DMS53 (cell line): ENCODE measurements at places on chromosomes 13 and 19.
A peak's percentile ranks its signal among the peaks of the same experiment; 100 is the strongest.

DNA sequence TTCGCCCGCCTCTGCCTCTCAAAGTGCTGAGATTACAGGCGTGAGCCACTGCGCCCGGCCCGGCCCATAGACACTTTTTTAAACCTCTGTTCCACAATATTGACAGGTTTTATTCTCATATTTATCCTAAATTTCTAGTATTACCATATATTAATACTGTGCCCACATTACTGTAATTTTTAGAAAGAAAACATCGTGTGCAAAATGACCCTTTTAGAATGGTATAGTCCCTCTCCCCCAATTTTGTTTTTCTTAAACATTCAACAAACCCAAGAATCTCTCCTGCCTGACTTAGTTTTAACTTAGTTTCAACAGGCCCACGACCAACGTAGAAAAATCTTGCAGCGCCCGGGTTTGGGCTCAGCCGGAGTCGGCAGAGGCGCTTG is 9.1 kb downstream of the CDX2 start:
- DNase-seq = no peak

DNA sequence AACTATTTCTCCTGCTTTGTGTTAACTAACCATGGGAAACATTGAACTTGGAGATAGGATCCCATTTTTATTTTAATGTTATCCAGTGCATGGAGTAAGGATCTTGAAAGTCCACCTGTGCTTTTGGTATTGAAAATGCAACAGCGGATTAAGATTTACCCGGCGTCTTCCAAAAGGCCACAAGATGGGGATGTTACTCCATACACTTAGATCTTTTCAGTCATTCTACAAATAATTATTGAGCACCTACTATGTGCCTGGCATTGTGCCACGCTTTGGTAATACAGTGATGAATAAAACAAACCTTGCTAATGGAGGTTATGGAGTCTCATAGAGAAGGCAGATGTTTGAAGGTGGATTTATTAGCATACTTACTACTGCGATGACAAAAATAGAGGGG is 56.9 kb downstream of the RFC3 start:
- no peak for DNase-seq

- DNase-seq = peak; percentile 68
These were observed 366 bp upstream of the KL start for GRCh38 chr13:33015791-33016323.

DNA sequence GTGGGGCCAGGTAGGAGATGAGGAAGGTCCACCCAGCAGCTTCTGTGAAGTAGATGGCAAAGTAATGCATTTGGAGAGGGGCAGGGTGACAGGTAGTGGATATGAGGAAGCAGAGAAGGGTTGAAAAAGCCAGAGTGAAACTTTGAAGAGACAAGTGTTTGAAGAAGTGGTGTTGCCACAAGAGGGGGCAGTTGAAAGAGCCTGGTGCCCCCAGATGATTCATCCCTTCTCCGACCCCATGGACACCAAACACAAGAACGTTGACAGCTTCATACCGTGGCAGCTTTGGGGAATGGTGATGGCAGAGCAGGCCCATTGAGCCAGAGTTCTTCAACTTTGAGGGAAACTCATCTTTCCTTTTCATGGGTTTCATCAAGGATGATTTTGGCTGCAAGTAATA is 19.9 kb downstream of the IFNL3 start:
- no peak for DNase-seq

- no peak for DNase-seq
These were observed 15.2 kb downstream of the ZNF221 start for GRCh38 chr19:43966079-43966694.

DNA sequence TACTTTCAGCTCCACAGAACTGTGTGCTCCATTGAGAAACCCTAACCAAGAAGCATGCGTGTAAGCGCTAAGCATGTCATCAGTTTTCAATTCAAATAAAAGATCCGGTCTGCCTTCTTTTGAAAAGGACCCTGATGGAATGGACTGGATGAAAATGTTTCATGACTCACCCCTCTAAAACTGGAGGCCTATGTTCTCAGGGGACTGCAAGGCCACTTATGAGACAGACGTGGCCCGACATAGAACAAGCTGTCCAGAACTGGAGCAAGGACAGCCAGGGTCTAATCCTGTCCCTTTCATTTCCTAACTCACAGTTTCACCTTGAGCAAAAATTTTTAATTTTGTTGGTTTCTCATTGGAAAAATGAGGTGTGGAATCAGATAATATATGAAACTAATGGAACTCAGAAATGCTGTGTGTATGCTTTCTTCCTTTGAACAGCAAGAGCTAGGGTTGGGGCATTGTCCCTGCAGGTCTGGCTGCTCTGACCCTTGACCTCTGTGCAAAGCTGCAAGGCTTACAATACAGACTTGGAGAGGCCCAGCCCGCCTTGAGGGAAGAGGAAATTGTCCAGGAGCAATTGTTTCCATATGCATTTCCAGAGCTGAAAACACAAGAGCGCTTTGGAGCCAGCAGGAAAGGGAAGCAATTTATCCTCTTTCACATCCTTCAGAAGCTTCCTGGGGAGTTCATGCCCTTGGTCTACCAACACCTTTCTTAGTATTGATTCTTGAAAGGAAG is 553.4 kb upstream of the KLF12 start:
- DNase-seq = no peak

DNA sequence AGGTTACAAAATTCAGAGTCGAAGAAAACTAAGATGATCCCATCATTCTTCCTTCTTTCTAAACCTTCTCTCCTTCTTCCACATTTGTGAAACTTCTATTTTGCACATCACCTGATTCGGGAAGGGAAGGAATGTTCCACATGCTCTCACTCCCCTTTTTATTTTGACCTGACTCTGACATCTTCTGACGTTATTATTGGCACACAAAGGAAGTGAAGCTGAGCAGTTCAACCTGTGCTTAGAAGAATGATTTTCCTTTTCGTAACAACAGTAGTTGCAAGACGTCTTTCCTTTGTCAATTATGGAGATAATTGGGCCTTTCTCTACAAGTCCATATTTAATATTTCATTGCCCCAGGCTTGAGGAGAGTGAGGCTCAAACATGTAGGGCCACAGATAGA is 18.0 kb downstream of the FAM124A start:
- no peak for DNase-seq

DNA sequence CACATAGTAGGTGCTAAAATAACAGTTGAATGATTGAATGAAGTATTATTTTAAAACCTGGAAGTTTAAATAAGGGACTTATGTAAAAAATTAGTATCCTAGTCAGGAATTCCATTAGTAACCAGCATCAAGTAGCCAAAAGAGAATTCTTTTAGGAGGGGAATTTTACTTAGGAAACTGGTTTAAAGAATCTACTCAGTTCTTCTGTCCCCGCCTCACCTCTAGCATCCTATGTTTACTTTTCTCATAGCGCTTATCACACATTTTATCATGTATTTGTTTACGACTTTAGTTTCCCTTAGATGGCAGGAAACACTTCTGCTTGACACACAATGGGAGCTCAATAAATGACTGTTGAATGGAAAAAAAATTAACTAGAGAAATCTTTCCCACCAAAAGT is 229.0 kb downstream of the KLF5 start:
- no peak for DNase-seq

GRCh38 chr13:110361365-110361911 is 54.4 kb downstream of the COL4A2 start:
- DNase-seq = no peak

DNA sequence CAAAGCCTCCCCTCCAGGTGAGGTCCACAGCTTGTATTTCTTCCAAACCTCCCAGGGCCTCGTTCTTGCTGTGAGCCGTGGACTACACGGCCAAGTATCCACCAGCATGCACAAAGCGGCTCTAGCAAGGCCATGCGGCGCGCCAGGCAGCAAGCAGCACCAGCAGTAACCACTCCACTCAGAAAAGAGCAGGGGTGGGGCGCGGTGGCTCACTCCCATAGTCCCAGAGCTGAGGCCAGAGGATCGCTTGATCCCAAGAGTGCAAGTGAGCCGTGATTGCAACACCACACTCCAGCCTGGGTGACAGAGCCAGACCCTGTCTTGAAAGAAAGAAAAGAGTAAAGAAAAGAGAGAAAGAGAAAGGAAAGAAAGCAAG is 4.7 kb downstream of the CCDC8 start:
- DNase-seq = no peak

- no peak for DNase-seq
These were observed 310.2 kb downstream of the ZNF536 start for GRCh38 chr19:30682146-30682998.

DNA sequence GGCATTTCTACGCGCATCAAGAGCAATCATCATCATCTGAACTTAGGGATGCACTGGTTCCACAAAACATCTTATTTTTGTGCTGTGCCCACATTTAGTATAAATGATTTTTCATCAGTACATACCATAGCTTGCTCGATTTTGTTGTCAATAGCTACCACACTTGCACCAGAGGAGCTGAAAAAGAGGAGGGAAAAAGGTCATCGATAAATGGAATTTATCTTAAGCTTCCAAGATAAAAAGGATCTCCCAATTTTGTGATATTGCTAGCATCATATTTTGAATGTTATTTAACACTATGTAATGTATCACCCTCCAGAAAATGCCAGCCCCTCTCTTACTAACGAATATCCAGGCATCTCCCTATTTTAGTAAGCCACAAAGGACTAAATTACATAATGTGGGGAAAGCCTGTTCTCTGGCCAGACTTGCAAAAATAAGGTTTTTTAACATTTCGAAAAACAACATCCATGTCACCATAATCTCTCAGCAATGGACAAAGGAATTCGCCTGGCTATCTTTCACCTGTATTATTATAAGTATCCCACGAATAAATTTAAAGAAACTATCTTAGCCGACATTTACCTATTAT is 62.4 kb downstream of the SERP2 start:
- peak; percentile 36 for DNase-seq

- DNase-seq = no peak
These were observed 82.7 kb downstream of the FOXO1 start for GRCh38 chr13:40583738-40584137.

DNA sequence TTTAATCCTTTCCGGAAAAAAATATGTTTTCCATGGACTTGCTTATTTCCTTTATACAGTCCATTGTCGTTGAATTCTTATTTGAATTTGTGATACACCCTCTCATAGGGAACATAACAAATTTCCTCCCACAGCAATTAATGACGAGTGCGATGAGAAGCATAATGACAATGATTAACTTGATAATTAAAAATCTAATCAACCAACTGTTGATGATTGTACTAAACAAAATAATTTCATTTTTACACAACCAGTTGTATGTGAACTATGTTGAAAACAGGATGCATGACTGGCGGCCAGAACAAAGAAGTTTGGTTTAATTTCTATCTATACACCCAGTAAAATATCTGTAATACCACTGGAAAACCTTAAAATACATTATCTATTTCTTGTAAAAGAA is 26.1 kb upstream of the CEACAM21 start:
- DNase-seq = no peak

- no peak for DNase-seq
These were observed 171.3 kb downstream of the CACNA1A start for GRCh38 chr19:13334801-13335481.

- DNase-seq = no peak
These were observed 4.0 kb downstream of the PDS5B start for GRCh38 chr13:32590266-32590665.

- DNase-seq = no peak
These were observed 368.5 kb downstream of the FGF14 start for GRCh38 chr13:102033386-102033785.

DNA sequence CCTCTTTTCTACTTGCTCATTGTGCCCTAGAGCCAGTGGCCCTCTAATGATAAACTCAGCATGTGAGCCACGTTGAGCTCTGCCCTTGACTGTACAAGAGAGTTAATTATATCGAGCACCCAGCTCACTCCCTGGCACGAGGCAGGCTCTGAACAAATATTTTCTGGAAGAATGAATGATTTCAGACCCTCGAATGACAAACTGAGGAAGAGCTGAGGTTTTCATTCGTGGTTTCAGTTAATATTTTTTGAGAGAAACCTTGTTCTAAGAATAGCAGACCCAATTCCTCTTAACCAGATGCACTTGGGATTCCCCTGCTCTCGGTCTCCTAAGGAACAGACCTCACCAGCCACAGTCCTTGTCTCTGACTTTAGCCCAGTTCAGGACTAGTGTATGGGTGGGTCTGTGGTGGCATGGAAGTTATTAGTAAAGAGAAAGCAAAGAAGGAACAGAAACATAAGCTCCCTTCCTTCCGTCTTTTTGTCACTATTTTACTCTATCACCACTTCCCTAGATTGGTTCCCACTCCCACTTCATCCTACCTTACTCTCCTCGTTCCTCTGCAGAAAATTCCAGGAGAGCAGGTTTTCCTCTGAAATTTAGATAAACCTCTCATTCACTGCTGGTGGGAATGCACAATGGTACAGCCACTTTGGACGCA is 22.1 kb upstream of the WDFY2 start:
- no peak for DNase-seq

GRCh38 chr19:58372311-58373133 is 8.3 kb downstream of the ZNF837 start:
- peak; percentile 39 for DNase-seq

DNA sequence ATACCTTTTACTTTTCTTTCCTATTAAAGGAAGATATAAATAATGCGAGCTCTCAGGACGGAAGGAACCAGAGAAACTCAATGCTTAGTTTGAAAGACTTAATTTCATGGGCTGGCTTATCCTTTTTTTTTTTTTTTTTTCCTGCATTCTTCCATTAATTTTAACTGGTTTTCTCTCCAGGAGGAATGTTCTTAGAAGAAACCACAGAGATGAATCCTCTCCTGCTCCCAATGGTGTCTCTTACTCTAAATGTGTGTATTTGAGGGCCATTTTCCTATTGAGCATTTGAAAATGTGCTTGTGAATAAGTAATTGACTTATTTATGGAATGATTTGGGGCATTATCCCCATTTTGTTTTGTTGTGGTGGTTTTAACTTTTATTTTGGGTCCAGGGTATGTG is 494.9 kb downstream of the FOXO1 start:
- no peak for DNase-seq

DNA sequence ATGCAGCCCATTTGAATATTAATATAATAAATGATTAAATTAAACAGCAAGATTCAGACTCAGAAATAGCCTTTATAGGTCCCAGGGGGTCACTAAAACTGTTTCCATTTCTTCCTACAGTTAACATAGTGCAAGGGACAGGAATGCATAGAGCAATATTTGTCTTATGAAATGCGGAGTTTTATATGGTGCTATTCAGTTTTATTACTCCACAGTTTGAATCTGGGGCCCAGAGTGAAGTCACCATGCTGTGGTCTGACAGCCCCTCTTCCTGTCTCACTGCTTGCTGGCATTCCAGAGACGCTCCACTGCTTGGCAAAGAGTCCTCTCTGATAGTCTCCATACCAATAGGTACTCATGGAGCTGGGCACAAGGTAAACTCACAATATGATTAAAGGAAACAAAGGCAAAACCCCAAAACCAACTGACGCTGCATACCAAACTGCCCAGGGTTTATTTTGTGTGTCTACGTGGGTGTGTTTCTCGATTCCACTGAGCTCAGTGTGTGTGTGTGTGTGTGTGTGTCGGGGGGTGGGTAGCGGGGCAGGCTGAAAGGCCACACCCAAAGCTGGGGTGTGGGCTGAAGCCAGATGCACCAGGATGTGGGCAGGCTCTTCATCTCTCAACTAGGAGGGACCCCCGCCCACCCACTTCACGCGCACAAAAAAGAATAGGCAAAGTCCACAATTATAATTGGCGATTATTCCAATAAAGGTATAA is 277.9 kb downstream of the TSHZ3 start:
- no peak for DNase-seq

- no peak for DNase-seq
These were observed 696.2 kb upstream of the SLITRK5 start for GRCh38 chr13:86974995-86975328.

GRCh38 chr13:45872566-45872965 is 21.0 kb upstream of the SIAH3 start:
- DNase-seq = no peak

- no peak for DNase-seq
These were observed 2.0 kb downstream of the DAZAP1 start for GRCh38 chr19:1409204-1410005.
